ENCODE measurements at places on chromosomes 2 and 18. TPM values are rescaled to one million over a fixed set of nuclear protein-coding genes. Genes with fewer than 3 reads are reported as not detected.

The SCN9A gene
- 0.33 TPM for polyA plus RNA-seq

The RPIA gene
- 14.1 TPM for polyA plus RNA-seq

The ARHGAP15 gene
- polyA plus RNA-seq: 2.6 TPM

The LONRF2 gene
- 4.7 TPM for polyA plus RNA-seq

The C2orf81 gene
- 5.1 TPM for polyA plus RNA-seq

The RRM2 gene
- 4.1 TPM for polyA plus RNA-seq

The SPR gene
- polyA plus RNA-seq: 26.1 TPM

The SOX11 gene
- polyA plus RNA-seq: 0.01 TPM

The PJVK gene
- 5.1 TPM for polyA plus RNA-seq

The RAX gene
- not detected for polyA plus RNA-seq

The DSG1 gene
- not detected for polyA plus RNA-seq

The KCNJ3 gene
- 1.4 TPM for polyA plus RNA-seq

DNA sequence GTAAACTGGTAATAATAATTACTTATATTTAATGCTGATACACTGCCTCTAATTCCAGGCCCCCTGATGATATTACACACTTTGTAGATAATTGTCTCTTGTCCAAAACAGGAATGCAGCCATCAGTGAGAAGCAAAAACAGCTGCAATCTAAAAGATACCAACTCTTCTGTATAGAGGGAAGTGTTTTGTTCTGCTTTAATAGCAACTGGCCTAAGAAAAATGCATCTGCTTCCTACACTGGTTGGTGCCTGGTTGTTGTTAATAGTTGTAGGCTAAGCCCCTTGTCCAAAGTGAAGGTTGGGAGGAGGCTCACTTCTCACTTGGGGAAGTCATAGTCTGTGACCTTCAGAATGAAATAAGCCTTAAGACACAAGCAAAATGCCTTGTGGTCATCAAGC, 332.0 kb downstream of the ZNF521 start:
- no peak for DNase-seq

GRCh38 chr2:64453770-64454385, at the start of gene LGALSL:
TSS of gene LGALSL (plus strand) at chr2:64454162. CDS start at chr2:64454546, 384 bp downstream.
- peak; percentile 79 for DNase-seq

- no peak for DNase-seq
These were observed 24.1 kb upstream of the NABP1 start for GRCh38 chr2:191653667-191654391.

GRCh38 chr2:238634701-238635357, 208.1 kb downstream of the ASB1 start:
- no peak for DNase-seq

GRCh38 chr18:369224-370015, 101.6 kb upstream of the THOC1 start:
- DNase-seq: no peak

GRCh38 chr2:43174368-43174916, 52.0 kb downstream of the ZFP36L2 start:
- no peak for DNase-seq

DNA sequence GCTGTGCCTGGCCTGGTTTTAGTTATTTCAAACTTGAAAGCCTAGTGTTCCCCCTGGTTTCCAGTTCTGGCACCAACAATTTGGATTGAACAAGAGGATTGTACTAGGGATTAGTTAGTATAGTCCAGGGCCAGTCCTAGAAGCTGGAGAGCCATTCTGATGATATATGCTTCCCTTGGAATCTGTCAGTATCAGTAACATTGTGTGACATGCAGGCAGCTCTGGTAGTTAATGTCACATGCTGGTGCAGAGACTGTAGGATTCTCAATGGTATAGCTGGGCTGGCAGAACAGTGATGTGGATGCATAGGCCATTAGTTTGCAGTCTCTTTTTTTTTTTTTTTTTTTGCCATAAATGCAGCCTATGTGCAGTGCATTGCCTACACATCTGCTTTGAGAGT, 3.6 kb downstream of the MGAT5 start:
- DNase-seq: no peak

- DNase-seq: no peak
These were observed 65.7 kb downstream of the TMEM18 start for GRCh38 chr2:611519-611918.

DNA sequence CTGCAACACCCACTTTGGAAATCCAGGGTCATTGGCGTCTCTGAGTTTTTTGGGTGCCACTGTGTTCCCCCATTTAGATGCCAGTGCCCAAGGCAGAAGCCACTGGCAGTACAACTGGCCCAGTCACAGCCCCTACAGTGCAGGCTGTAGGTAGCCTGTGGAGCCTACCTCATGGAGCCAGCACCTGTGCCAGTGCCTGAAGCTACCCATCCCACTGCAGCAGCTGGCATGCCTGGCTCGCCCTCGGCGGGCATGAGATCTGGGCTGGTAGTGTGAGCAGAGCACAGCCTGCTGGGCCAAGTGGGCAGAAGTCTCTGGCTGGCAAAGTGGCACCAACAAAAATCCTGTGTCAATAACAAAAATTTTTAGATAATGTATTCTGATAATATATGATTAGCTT, 1111.4 kb upstream of the NXPH2 start:
- DNase-seq: no peak

GRCh38 chr2:64581777-64582539, 57.8 kb downstream of the AFTPH start:
- no peak for DNase-seq

- DNase-seq: no peak
These were observed 449.5 kb upstream of the HNRNPA3 start for GRCh38 chr2:176763130-176763529.

GRCh38 chr2:225763711-225764110, 364.2 kb downstream of the NYAP2 start:
- DNase-seq: no peak

- no peak for DNase-seq
These were observed 166.8 kb downstream of the BCL2 start for GRCh38 chr18:63152791-63153190.

DNA sequence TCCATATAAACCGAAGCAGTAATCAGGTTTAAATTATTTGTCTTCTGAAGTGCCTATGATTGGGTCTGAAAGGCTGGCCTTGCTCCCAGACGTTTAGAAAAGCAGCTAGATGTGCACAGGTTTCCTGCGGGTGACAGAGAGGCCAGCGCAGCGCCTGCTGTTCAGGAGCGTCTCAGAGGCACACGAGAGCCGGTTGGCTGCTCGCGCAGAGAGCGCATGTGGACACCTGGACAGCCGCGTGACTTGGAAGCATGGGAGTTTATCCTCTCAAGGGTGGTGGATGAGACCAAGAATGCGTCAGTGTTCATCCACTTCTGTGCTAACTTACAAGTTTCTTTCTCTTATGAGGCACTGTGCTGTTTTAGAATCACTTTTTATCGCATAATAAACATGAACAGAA, 303.7 kb downstream of the PTGR3 start:
- DNase-seq: no peak

GRCh38 chr18:36329684-36330434, 32.3 kb downstream of the FHOD3 start:
- no peak for DNase-seq

- no peak for DNase-seq
These were observed 117.4 kb downstream of the CDCA7 start for GRCh38 chr2:173472112-173472511.

- DNase-seq: no peak
These were observed 278.5 kb upstream of the RGPD4 start for GRCh38 chr2:107548216-107548615.

DNA sequence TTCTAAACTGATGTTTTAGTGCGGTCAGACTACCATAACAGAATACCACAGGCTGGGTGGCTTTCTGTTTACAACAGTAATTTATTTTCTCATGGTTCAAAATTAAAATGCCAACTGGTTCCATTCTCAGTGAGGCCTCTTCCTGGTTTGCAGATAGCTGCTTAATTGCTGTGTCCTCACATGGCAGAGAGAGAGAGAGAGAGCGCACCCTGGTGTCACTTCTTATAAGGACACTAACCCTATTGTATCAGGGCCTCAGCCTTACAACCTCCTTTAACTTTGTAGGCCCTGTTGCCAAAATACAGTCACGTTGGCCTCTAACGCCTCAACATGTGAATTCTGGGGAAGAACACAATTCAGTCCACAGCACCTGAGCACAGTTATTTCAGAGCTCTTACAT, 37.5 kb upstream of the ZNF385B start:
- DNase-seq: no peak

GRCh38 chr2:96985181-96985945, 1.0 kb downstream of the FAM178B start:
- no peak for DNase-seq

- DNase-seq: no peak
These were observed 316.3 kb downstream of the CELF4 start for GRCh38 chr18:37249171-37249886.

GRCh38 chr2:216774620-216775019, 79.3 kb upstream of the IGFBP5 start:
- DNase-seq: no peak

GRCh38 chr2:238573916-238574315, 147.2 kb downstream of the ASB1 start:
- no peak for DNase-seq

DNA sequence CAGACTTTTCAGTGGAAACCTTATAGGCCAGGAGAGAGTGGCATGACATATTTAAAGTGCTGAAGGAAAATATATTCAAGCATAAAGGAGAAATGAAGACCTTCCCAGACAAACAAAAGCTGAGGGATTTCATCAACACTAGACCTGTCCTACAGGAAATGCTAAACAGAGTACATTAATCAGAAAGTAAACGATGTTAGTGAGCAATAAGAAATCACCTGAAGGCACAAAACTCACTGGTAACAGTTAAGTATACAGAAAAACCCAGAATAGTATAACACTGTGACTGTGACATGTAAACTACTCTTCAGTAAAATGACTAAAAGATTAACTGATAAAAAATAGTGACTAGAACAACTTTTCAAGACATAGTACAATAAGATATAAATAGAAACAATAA, 87.4 kb downstream of the ATP8B1 start:
- DNase-seq: no peak

GRCh38 chr2:29227935-29228675, 112.9 kb downstream of the CLIP4 start:
- no peak for DNase-seq

DNA sequence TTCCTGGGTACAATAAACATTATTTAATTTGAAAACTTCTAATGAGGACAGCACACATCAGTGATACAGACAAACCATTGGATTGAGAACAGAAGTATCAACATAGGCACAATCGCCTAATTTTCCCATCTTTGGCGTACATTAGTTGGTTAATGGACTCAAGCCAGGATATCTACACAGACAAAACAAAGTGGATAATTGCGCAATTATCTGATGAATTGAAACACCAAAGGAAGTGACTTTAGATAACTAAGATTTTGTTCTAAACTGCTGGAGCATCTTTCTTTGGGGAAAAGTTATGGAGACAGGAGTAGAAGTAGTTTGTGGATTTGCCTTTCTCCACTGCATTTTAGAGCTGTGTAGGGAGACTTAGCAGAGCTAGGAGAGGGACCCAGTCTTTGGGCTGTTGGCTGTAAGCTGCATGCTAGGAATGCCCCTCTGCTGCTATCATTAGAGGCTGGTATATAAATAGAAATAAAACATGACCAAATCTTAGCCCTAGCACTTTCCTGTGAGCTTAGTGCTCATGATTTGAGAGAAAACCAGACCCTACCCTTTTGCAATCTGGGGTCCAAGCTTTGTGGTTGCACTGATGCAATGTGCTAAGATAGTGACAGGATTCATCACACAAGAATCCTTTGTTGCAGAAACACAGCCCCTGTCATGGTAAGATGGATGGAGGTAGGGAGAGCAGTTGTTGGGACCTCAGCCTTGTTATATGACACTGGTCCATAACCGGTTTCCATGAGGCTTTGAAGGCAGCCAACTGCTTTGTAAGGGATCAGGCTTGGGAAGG, 264.5 kb upstream of the PIK3C3 start:
- DNase-seq: no peak

DNA sequence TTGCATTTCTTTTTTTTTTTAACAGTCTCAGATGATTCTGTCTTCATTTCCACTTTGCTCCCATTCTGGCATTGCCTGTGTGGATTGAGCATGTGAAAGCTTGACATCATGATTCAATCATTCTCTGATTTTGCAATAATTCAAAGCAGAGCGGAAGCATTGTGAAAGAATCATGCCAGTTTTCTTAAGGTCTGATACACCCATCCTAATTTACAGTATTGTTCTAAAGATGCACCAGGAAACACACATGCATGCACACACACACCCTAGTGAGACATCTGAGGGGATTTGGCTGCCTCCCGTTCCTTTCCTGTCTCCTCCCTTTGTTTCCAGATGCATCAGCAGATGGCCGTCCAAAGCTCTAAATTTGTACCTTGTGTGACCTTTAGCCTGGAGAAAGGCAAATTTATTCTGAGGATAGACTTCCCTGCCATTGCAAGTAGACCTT, 97.3 kb downstream of the FMNL2 start:
- no peak for DNase-seq

DNA sequence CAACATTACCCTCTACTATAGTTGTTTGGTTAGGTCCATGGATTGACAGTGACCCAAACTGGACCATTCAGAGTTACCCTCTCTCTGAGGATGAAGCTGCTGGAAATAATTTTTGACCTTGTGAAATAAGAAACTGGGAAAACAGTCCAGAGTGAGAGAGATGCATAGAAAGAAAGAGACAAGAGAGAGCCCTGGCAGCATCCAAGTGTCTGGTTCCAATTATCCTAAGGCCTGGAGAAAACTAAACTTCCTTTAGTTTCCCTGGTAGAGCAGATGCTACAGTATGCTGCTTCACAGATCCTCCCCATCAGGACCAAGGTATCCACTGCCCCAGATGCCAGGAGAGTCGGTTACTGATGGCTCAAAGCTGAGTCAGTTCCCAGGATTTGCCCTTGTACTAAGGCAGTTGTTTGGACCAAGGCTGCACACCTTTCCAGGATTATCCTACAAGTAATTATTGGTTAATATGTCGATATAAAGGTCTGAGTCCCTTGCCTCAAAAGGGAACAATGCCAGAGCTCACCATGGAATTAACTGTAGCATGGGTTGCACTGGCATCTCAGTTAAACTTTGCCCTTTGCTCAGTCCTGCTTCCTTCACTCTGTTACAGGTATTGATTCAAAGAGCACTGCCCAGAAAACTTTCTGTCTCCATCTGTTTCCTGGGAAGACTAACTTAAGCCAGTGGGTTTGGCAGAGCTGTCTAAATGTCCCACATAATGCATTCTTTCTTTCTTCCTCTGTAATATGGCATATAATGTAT, 14.6 kb upstream of the CHN1 start:
- DNase-seq: no peak

DNA sequence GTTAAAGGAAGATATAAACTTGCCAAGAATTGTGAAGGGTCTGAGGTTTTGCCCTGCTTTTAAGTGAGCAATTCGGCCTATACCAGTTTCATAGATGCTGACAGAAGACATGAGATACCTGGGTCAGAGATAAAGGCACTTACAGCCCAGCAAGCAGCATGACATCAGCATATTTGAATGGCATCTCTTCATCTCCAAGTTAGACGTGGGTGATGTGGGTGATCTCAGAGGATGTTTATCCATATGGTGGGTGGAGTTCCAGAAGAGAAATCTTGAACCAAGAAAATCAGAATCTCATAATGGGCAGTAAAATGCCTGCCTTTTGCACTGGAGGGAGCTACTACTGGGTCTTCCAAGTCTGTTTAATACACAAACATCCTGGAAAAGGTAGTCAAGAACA, 44.7 kb downstream of the GYPC start:
- no peak for DNase-seq

- DNase-seq: no peak
These were observed 31.6 kb upstream of the FZD5 start for GRCh38 chr2:207801259-207801658.

All from ovary (tissue), 10 donors.